Right ventricle myocardium inferior (tissue), 1 donor: ENCODE measurements at places on chromosomes 7 and 10.

- no peak for DNase-seq
Observed at GRCh38 chr10:11673346-11674280, 62.2 kb upstream of the USP6NL start.

- no peak for DNase-seq
Observed at GRCh38 chr10:89679986-89680385, 21.4 kb upstream of the KIF20B start.

DNA sequence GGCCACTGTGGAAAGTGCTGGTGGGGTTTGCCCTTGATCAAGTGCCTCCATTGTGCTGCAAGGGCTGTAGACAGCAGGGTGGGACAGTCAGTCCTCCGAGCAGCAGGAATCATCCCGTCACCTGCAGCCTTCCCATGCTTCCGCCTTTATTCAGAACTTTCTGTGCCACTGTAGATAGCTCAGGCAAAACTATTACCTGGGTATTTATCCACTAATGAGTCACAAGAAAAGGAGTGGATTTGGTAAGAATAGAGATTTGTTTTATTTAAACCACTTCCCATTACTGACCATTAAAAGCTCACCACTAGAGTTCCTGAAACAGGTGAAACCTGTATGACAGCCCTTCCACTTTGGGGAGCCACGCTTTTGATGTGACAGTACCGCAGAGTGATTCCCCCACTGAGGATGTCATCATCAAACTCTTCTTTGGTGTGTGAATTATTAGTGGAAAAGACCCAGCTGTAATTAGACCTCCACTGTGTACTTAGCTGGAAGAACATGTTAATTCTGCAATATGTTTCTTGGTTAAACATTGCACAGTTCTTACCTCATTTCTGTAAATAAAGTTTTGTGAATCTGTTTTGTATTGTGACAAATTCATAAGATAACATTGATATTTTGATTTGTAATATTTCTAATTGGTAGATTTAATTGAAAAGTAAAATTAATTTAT lies 208.8 kb downstream of the MLLT10 start:
- DNase-seq, result no peak

DNA sequence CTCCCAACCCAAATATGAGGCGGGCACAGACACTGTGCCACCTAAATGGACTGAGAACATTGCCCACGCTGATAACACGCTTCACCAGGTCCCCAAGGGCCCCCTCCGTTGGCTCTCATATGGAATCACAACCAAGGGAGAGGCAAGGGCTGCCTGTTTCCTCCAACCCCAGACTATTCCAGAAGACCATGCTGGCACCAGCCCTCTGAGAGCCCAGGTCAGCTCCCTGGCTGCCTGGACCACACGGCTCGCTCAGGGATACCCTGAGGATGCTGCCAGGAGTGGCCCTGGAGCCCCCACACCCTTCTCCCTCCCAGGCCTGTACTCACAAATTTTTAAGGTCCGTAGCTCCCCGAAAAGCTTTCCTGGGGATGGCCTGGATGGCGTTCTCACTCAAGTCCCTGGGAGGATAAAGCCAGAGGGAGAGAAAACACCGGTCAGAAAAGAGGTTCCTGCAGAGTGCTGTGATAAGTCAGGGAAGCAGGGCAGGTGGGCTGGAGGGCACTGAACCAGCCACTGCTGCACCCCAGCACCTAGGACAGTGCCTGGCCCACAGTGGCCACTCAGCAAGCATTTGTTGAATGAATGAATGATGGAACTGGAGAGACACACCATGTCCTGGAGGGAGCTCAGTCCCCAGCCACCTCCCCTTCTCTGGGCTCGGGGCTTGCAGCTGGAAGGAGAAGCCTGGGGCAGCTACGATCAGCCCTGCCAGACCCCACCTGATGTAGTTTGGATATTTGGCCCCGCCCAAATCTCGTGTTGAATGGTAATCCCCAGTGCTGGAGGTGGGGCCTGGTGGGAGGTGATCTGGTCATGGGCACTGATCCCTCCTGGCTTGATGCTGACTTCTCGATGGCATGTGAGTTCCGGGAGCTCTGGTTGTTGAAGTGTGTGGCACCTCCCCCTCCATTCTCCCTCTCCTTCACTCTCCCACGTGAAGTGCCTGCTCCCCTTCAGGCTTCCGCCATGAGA lies 119.8 kb downstream of the SLIT1 start:
- no peak for DNase-seq

GRCh38 chr10:92689663-92690210 lies at the start of gene HHEX:
HHEX (plus strand) TSS chr10:92689955; CDS start chr10:92689987, 32 bp downstream.
- peak; percentile 91 for DNase-seq

GRCh38 chr10:63929831-63930467 lies 408.7 kb downstream of the REEP3 start:
- no peak for DNase-seq

DNA sequence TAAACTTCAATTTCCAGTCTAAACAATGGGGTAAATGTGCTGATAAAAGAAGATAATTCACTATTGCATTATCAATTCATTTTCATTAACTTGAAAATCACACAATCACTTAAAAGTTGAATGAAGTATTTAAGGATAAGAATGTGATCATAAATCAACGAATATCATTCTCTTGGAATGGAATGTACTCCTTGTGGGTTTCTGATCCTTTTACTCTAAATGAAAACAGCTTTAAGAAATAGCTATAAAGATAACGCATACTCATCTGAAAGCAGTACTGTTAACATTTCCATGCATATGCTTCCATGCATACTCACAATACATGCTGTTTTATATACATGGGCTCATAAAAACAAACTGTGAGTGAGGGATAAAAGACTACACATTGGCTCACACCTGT lies 108.8 kb downstream of the ATE1 start:
- no peak for DNase-seq

DNA sequence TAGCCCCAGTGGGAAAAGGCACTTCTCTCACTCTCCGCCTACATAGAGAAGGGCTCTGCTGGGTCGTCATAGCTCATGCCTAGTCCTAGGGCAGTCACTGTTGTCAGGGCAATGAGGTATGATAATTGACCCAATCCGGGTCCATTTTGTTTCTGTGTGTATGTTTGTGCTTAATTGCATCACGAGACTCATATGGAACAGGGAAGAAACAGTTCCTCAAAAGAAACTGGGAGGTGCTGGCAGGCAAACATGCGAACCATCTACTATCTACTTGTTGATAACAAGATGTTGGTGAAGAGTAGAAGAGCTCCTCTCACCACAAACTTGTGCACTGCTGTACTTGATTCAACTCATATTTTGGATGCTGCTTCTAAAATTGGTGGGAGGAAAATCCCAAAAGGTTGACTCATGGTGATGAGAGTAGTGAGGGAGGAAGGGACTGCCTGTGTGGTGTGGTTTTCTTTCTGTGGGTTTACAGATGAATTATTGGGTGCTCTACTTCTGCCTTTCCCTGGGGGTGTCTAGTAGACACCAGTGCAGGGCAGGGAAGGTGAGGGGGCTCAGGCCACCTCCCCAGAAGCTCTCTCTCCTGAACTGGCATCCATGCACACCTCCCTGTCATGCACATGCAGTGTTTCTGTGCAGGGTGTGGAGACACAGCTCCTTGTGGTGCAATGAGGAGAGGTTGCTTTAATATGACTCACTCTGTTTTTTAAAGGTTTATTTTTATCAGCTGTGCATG lies 29.4 kb downstream of the LSMEM1 start:
- DNase-seq, result no peak

DNA sequence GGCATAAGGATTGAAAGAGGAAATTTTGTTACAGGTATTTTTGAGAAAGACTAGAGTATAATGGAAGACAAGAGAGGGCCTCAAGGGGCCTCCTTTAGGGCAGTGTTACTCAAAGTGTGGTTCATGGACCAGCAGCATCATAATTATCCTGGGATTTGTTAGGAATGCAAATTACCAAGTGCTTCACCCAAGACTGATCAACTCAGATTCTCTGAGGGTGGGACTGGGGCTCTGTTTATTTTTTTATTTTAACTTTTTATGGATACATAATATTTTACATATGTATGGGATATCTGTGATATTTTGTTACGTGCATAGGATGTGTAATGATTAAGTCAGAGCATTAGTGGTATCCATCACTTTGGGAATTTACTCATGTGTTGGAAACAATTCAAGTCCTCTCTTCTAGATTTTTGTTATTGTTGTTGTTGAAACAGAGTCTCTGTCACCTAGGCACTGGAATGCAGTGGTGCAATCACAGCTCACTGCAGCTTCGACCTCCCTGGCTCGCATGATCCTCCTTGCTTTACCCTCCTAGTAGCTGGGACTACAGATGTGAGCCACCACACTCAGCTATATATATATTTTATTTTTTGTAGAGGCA lies 2.2 kb upstream of the KCTD7 start:
- DNase-seq, result no peak

- DNase-seq, result no peak
Observed at GRCh38 chr10:73553761-73554160, 37.4 kb downstream of the USP54 start.

DNA sequence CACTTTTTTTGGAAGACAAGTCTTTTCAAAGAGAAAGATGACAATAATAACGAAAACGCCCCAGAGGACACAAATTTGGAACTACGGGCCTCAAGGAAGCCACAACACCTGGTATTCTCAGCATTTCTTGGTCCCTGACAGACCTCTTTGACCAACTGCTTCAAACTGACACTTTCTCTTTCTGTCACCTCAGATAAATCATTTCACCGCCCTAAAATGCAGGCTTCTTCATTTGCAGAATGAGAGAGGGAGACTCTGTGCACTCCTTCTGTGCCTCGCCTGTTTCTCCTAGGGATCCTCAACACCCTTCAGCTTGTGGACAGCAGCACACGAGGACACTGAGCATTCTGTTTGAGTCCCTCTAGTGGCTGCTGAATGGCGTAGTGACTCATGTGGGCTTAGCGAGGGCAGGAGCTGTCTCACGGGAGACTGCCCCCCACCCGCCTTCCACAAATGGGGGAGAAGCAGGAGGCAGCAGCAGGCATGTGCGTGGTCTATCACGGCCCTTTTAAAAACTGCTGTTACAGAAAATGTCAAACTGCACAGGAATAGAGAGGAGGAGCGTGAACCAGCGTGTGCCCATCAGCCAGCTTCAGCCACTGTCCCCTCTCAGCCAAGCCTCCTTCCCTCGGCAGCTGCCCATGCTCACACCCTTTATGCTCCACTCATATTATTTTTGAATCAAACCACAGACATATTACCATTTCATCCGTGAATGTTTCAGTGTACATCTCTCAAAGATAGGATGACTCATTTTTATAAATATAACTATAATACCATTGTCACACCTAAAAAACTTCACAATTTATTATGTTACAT lies 41.4 kb downstream of the GSDME start:
- DNase-seq, result no peak

DNA sequence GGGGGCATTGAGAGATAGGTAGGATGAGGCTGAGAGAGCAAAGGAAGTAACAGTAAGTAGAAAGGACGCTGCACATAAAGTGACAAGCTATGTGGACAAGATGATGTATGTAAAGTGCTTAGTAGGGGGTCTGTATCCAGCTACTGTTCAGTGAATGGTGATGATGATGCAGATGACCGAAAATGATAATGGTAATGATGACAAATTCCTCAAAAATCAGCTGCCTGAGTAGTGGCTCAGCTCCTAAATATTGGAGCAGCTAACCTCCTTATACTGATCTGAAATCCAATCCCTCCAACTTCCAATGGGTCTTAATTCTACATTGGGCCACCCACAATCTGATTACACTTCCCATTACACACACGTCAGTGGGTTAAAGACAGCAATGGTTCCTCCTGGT lies 27.1 kb upstream of the KCNMA1 start:
- DNase-seq, result no peak

GRCh38 chr10:43862756-43863155 lies 214.1 kb upstream of the ZNF32 start:
- peak; percentile 59 for DNase-seq

DNA sequence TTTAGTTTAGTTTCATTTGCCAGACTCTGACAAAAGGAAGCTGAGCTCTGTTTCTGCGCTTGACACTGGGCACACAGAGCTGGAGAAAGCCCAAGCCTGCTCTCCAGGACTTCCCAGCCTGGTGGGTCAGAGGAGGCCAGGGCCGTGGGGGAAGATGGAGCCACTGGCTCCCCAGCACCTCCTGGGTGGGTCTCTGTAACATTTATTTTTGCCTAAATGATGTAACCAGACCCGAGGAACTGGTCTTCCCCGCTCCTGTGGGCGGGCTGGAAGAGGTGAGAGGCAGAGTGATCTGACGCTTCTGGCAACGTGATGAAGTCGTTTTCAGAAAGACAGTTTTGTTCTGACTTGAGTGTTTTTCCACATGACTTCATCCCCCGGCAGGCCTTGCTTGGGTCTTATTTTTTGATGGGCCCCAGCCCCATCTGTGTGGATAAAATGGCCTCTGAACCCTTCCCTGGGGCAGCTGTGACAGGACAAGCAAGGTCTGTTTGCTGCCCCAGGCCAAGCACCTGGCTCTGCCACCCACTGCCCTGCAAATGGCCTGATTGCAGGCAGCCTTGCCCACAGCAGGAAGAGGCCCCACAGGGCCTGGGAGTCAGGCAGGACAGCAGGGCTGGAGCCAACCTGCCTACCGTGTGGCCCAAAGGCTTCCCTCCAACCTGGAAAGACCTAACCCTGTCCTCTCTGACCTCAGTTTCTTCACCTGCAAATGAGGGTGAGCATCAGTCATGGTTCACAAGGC lies 304.9 kb upstream of the ZMIZ1 start:
- no peak for DNase-seq

GRCh38 chr7:47031786-47032535 lies 550.0 kb downstream of the TNS3 start:
- no peak for DNase-seq

DNA sequence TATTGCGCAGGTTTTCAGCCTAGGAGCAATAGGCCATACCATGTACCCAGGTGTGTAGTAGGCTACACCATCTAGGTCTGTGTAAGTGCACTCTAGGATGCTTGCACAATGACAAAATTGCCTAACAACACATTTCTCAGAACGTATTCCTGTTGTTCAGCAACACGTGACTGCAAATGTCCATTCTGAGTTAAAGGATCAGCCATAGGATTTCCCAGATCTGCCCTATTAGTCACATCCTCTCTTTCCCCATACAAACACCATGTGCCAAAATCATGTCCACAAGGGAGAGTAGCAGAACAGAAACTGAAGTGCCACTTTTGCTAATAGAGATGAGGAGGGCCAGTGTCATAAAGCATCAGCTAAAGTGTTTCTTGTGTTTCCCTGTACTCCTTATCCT lies 42.6 kb upstream of the AMPH start:
- DNase-seq, result no peak
